ENCODE measurements at places on chromosomes 11 and 22.

GRCh38 chr11:1948389-1948788 is 1.3 kb downstream of the MRPL23 start:
- DNase-seq: no peak

GRCh38 chr11:37647767-37648166 is 1049.7 kb upstream of the RAG2 start:
- no peak for DNase-seq

DNA sequence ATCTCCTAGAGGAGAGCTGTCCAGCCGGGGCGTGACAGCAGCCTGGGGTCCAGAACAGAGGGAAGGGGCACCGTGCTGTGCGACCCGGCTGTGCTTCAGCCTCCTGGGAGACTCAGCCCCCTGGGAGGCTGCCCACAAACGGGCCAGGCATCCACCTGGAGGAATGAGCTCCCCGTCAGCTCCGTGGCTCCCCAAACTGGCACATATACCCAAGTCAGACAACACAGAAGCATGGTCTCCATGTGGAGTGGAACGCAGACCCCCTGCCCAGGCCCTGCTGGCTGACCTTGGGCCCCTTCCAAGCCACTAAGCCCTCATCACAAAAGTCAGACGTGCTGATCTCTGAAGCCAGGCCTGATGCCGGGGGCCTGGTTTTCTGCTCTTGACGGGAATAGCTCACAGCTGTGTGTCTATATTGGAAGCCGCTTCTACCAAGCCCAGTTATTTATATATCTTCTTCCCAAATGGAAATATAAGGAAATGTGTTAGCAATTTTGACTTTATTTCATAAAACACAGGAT is 91.7 kb downstream of the BRD1 start:
- DNase-seq: no peak

- DNase-seq: no peak
Measured at GRCh38 chr22:25748704-25749103, 6.7 kb downstream of the MYO18B start.

DNA sequence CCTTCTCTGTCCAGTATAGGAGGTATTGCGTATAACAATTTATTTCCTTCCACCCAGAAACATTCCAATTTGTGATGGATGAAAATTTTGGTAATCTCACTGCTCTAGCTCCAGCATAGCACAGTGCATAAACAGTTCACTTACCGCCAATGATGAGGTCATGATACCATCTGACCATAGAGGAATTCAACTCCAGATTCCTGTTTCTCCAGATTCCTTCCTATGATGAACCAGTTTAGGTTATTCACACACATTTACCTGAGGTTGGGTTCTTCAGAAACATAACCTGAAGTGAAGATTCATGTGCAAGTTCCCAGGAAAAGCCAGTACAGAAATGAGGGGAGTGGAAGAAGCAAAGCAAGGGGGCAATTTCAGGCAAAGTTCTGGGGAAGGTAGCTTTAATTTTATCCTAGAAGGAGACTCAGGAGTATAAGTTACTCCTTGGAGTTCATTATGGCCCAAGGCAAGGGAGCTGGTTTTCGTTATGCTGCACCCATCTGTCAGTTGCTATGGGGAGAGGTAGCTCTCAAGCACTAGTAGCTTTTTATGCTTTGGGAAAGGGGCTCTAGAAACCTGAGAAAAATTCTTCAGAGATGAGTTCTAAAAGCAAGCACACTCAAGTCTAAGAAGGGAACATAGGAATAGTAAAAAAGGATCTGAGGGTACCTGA is 121.6 kb downstream of the CASP12 start:
- DNase-seq: no peak

DNA sequence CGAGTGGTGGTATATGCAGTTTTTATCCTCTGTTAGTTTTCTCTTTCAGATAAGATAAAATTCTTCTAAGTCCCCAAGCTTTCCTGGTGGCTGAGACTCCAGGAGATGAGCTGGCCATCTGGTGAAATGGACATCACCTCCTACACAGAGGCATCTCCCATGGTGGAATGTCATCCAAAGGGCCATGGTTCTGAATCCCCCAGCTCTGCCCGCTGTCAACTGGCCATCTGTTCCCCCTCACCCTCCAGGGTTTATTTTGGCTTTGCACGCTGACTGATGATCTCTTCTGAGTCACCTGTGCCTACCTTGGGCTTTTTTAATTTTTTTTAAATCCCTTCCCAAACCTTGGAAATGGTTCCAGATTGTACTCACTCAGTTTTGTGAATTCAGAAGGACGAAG is 142.2 kb downstream of the HIPK3 start:
- no peak for DNase-seq

DNA sequence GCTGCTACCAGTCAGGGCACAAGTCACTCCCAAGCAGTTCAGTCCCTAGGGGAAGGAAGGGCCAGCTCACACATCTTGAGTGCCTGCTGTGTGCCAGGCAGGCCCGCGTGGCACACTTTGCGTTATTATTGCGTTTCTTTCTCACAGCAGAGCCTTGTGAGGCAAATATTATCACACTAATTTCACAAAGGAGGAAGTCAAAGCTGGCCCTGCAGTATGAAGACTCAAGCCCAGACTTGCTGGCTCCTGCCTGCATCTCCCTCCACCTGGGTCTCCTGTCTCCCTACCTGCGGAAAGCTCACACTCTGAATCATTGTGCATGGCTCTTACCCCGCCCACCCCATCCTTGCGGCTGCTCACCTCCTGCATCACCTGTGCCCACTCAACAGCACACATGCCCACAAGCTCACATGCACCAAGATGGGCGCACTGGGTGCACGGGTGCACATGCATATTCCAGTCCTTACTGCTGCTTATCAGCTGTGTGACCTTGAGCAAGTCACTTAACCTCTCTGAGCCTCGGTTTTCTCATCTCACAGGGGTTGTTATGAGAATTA is 31.7 kb upstream of the P2RY2 start:
- no peak for DNase-seq

DNA sequence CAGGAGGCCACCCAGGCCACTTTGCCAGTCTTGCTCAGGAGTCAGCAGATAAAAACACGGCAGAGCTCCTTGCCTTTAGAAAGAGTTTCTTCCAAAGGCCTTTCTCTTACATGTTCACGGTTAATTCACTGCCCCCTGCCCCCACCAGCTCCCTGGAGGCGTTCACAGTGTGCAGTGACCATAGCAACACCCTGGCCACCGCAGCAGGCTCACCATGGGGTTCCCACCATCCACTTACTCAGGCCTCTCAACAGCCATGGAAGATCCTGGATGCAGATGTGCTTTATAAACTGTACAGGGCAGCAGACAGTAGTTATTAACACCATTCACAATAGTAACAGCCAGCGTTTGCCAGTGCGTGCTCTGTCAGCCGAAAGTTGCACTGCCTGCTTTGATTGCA is 10.6 kb upstream of the MYO7A start:
- DNase-seq: no peak
